ENCODE measurements at places on chromosomes 16 and 17.

GRCh38 chr16:2682209-2683021 lies at the start of gene KCTD5:
Gene KCTD5, plus strand, starts transcription at chr16:2682523. Its CDS starts 26 bp downstream, at chr16:2682549.
- DNase-seq, result peak; percentile 93

- DNase-seq, result no peak
Observed at GRCh38 chr16:11620243-11621003, 33.7 kb upstream of the LITAF start.

- no peak for DNase-seq
Observed at GRCh38 chr17:18981642-18982424, 22.7 kb downstream of the FAM83G start.

GRCh38 chr16:15973421-15973820 lies 24.0 kb downstream of the ABCC1 start:
- no peak for DNase-seq

- DNase-seq, result no peak
Observed at GRCh38 chr17:1376061-1376460, 24.0 kb downstream of the YWHAE start.

- DNase-seq, result no peak
Observed at GRCh38 chr16:4270091-4270490, 2.7 kb downstream of the TFAP4 start.

- DNase-seq, result no peak
Observed at GRCh38 chr16:76984196-76984595, 206.8 kb upstream of the MON1B start.

- no peak for DNase-seq
Observed at GRCh38 chr17:46782250-46782953, 36.1 kb downstream of the WNT3 start.

DNA sequence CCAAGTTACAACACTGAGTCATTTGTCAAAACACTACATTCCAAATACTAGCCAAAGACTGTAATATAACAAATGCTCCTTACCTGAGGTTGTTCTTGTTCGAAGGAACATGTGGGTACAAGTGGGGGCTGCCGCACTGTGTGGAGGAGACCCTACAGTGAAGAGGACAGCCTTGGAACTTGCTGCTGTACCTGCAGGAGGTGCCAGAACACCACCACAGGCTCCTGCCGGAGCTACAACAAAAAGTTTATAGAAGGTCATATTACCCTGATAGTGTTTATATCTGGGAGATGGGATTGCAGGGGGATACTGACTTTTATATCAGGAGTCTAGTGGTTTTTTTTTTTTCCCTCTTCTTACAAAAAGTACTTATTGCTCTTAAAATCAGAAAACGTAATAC lies 37.8 kb upstream of the ALDH3A1 start:
- DNase-seq, result no peak

DNA sequence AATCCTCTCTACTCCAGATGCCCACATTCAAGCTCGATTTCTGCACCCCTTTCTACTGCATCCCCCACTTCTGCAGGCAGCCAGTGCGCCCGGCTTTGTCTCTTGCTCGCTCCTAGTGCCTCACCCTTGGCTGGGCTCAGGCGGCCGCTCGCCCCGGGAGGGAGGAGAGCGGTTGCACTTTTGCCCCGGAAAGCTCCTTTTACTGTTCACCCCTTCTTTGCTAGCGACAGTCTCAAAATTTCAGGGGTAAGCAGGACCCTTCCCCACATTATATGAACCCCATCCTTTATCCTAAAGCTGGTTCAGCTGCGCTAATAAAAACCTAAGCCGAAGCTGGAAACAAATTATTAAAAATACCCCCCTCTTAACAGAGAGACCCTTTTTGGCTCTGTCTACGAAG lies 1.0 kb downstream of the HOXB5 start:
- DNase-seq, result no peak

DNA sequence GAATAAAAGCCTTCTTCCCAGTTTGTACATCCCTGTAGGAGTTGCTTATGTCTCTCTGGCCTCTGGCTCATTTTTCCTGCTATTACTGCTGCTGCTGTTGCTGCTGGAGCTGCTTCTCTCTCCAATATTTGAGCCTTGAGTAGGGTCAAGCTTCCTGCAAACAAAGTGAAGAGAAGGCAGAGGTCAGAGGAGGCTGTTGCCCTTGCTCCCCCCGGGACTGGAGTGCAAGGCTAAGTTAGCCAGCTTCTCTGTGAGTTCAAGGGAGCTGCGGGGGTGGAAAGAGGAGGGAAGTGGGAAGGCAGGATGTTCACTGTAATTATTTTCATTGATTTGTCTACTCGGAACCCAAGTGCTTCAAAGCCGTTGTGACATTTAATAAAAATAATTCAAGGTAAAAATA lies 77.0 kb upstream of the TMEM132E start:
- DNase-seq, result no peak

DNA sequence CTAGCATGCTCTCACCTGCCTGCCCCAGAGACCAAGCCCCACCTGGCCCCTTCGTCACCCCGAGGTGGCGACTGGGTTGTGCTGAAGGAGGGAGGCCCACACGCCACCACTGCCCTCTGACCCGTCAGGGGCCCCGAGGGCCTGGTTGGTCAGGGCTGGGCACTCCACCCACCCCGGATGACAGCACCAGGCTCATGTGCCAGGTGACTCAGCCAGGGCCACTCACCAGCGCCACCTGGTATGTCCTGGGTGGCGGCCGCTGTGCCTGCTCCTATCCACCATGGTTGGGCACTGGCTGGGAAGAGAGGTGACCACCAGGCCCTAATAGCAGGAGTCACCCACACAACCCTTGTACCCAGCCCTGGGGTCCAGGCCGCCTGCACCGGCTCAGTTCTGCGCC lies 68.9 kb downstream of the JPH3 start:
- DNase-seq, result no peak

GRCh38 chr16:29825145-29826044 lies 5.1 kb downstream of the MVP start:
- no peak for DNase-seq

DNA sequence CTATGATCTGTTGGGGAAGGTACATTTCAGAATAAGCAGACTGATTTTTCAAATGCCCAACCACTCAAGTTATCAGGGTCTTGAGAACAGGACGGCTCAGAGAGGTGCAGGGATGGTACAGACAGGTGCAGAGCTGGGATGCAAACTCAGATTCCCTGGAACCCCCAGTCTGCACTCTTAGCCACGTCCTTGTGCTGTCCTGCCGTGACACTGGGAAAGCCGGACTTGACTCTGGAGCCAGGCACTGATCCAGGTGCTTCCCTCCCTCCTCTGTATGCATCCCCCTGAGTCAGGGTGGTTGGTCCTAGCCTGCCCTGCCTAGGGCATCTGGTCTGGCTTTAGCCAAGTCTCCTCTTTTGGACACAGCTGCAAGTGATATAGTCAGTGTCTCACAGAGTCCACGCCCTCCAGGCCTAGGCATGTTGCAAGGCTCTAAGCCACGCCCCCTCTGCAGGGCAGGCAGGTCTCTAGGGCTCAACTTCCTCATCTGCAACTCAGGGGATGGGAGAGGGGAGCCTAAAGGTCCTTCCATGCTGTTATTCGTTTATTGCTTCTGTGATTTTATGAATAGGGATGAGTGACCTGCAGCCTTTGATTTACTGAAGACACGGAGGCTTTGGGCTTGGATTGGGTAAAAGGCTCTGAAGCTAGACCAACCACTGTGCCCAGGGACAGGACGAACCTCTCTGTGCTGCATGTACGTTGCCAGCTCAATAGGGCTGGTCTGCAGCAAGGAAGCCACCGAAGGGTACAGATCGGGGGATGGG lies 97.3 kb downstream of the SDK2 start:
- DNase-seq, result no peak

GRCh38 chr16:28930652-28931051 lies 1.1 kb upstream of the CD19 start:
- no peak for DNase-seq

GRCh38 chr17:72631949-72632684 lies 460.4 kb downstream of the SLC39A11 start:
- no peak for DNase-seq

DNA sequence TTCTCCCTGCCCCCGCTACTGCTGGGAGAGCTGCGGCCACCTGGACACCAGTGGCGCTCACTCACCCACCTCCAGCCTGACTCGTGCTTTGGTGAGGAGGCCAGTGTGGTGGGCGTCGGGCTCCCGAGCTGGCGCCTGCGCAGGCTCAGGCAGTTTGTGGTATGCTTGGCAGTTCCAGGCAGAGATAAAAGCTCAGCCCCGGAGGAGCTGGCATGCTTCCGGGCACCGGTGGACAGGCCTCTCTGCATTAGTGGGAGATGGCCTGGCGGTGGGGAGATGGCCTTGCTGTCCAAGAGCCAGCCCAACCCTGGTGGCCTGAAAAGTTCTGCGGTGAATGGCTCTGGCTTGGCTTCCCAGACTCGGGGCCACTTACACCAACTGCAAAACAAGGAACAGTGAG lies 4.1 kb downstream of the ADGRG1 start:
- no peak for DNase-seq

GRCh38 chr17:80981062-80981902 lies 10.4 kb upstream of the CHMP6 start:
- DNase-seq, result no peak

DNA sequence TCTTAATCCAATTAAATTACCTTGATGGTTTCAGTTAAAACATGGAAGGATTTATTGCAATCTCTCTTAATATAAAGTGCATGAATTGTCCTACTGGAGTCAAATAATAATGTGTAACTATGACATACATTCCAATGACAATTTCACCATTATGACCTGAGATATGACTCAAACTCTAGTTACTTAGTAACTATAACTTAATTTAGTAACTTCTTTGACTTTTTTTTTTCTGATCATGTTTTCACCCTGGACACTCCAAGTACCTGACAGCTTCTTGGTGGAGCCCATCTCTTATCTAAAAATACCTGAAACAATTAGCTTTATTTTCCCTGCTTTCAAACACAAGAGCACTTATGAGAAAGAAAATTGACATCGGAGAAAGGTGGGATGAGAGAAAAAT lies 123.7 kb downstream of the STX8 start:
- DNase-seq, result no peak

DNA sequence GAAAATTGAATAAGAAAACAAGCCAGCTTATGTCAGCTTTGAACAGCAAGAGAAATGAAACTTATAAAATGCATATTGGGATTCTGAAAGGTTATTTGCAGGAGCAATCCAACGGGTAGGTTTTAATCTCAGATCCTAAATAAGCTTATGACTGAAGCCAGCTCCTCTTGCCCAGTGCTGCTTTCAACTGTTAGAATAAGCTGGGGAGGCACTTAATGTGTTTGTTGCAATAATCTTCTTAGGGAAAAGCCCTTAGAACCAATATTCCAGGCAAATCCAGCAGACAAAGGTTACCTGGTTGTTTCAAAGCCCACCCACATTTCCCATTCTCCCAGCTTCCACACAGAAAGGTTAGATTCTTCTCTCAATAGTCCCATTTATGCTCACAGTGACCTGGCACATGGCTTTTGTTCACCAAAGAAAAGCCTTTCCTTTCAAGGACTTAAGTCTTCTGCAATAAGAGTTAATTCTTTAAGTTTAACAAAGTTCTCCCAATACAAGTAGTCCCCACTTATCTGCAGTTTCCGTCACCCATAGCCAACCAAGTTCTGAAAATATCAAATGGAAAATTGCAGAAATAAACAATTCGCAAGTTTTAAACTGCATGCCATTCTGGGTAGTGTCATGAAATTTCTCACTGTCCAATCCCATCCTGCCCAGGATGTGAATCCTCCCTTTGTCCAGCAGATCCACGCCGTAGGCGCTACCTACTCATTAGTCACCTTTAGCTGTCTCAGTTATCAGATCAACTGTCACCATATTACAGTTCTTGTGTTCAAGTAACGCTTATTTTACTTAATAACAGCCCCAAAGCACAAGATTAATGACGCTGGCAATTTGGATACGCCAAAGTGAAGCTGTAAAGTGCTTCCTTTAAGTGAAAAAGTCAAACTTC lies 5.9 kb downstream of the TEX2 start:
- no peak for DNase-seq

GRCh38 chr17:48954300-48954755 lies 9.7 kb upstream of the SNF8 start:
- no peak for DNase-seq

- DNase-seq, result no peak
Observed at GRCh38 chr16:61323456-61323855, 712.8 kb downstream of the CDH8 start.

DNA sequence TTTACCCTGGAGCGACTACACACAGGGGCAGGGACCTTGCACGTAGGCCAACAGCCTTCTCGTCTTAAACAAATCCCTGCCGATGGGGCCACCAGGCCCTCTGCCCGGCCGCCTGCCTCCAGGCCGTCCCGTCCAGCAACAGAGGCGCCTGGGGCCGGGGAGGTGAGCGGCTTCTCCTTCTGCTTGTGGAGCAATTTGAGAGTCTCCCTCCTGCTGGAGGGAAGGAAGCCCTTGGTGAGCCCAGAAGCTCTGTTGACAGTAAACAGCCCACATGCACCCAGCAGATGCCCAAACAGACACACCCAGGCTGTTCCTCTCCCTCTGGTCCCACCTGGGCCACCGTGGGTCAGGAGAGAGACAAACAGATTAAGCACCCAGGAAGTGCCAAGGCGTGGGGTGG lies 8.1 kb downstream of the SLC43A2 start:
- no peak for DNase-seq

DNA sequence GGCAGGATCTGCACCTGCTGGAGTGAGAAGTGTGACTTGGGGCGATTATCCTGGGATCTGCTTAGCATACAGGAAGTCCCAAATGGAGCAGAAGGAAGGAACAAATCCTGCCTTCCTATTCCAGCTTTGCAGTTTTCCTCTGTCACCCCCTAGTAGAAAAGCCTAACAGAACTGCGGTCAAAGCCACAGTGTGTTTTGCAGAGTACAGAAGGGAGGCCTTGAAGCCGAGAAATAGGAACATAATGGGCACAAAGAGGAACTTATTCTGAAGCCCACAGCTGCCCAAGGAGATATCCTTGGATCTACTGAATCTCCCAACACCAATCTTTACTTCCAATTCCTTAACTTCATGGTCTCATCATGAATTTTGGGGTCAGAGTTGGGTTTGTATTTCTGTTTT lies 8.5 kb downstream of the KRTAP1-5 start:
- DNase-seq, result no peak

DNA sequence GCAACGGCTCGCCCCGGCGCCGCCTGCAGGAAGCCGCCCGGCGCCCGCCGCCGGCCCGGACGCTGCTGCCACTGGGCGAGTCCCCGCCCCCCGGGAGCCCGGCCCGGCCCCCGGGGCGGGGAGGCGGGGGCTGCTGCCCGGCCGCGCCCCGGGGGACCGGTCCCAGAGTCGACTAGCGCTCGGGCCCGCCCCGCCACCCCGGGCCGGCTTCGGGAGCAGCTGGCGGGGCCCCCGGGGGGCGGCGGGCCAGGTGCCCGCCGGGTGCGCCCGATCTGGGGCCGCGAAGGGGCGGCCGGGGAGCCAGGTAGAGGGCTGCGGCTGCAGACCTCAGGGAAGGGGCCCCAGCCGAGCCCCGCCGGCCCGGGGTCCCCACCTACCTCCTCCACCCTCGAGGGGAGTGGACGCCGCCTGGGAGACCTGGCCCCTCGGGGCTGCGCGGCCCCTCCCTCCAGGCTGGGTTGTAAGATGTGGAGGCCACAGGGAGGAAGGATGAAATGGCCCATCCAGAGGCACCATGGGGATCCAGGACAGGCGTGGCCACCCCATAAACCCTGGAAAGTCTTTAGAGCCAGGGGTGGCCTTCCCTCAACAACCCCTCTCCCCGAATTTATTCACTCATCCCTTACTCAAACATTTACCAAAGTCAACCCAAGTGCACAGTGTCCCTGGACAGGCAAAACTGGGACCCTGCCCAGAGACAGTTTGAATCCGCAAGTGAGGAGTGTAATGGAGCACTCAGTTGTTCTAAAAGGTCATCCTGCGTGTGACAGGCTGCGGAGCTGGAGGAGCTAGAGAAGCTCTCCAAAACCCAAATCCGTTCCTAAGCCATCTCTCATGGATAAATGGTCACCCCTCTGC lies at the start of gene CDYL2:
CDYL2 (minus strand) TSS at position 73 of the 858 bp plus-strand sequence. CDS start 425 bp downstream, outside the sequence.
- peak; percentile 19 for DNase-seq

All from activated CD4-positive, alpha-beta T cell treated with anti-CD3 and anti-CD28 coated beads for 1 hour (primary cell).